ENCODE measurements at places on chromosomes 4 and X. TPM values are rescaled to one million over a fixed set of nuclear protein-coding genes. Genes with fewer than 3 reads are reported as not detected.
A peak's percentile ranks its signal among the peaks of the same experiment; 100 is the strongest.

DNA sequence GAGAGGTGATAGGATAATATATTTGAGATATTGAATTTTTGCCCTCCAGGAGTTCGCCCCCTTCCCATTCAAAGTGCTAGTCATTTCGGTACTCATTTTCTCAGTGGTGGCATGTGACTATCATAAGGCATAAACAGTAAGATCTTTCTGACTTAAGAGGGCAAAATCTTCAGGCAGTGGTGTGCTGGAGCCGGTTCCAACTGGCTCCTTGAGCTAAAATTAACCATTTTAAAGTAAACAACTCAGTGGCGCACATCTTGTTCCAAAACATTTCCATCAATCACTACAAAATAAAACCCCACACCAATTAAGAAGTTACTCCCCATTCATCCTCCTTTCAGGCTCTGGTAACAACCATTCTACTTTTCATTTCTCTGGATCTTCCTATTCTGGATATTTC, 43.3 kb downstream of the LUZP4 start:
- no peak for DNase-seq

DNA sequence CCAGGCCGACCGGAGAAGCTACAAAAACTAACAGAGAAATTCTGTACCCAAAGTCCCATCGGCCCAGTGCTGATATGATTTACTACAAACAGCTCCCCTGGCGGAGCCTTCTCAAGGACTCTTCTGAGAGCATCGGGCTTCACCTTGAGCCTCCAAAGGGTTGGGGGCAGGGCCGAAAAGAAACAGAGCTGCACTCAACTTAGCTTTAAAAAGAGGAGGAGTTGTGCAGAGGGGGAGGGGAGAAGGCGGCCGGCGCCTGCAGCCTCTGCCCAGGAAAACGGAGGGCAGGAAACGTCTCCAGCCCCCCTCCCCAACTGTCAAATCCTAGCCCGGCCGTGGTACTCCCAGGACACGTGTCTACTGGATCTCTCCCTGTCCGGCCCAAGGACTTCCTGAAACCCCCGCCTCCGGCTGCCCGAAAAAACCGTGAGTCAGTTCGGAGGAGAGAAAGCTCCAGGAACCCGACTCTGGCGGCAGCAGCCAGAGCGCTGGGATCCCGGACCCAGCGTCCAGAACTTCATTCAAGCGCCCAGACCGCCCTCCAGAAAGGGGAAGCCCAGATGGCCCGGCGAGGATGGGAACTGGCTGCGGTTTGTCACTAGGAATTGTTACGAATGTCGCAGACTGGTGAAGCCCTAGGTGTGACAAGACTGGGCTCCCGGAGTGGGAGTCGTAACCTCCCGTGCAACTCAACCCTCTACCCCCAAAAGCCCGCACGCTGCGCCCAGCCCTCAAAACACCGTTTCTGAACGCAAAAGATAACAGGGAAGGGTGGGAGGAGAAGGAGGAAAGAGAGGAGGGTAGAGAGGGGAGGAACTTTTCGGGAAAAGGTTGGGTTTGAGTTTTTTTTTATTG, 973 bp downstream of the ADAMTS3 start:
- peak; percentile 94 for DNase-seq

- no peak for DNase-seq
Observed at GRCh38 chr4:137678796-137679195, 146.5 kb upstream of the PCDH18 start.

GRCh38 chr4:152983221-152983620, 47.1 kb downstream of the FHDC1 start:
- peak; percentile 67 for DNase-seq

DNA sequence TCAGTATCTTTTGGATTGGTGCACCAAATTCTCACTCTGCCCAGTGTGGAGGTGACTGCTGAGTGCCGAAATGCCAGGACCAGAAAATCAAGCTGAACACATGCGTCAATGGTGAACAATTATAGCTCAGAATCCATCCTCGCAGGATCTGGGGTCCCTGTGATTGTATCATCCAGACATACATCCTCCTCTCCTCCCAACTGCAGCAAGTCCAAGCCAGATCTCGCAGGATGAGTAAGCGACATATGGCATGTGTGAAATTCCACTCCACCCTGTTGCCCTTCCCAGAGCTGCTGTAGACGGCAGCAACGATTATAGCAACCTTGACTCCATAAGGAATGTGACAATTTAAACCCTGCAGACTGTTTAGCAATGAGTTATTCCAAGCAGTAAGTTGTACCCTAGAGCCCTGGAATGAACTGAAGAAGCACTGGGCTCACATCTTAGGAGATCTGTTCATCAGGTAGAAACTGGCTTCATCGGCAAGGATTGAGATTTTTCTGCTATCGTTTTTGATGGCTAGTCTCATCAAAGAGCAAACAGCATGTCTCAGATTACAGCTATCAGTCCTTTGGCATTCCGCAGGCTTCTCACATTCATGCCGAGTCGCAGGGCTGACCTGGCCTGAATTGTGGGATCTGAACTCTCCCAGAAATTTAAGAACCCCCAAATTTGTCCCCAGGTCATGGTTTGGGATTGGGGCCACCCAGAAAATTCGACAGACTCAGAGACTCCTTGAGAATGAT, 35.5 kb upstream of the SORBS2 start:
- no peak for DNase-seq

GRCh38 chr4:149292425-149293007, 523.1 kb downstream of the IQCM start:
- no peak for DNase-seq

DNA sequence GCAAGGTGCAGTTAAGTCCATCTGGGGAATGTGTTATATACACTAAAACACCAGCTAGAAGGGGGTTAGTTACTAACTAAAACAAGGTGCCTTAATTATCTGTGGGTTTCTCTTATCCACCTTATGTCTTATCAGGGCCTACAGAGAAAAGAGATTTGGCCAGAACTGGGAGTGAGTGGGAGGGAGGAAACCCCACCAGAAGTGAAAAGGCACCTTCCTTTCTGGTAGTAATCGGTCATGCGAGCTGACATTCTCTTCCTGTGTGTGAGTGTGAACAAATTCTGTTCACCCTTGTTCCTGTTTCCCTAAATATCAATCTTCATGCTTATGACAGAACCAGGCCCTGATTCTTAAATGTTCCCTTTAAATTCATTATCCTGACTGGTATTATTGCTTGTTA, 43.5 kb downstream of the SRPX2 start:
- no peak for DNase-seq

- DNase-seq = peak; percentile 36
Observed at GRCh38 chr4:139988863-139989765, 164.9 kb downstream of the MAML3 start.

DNA sequence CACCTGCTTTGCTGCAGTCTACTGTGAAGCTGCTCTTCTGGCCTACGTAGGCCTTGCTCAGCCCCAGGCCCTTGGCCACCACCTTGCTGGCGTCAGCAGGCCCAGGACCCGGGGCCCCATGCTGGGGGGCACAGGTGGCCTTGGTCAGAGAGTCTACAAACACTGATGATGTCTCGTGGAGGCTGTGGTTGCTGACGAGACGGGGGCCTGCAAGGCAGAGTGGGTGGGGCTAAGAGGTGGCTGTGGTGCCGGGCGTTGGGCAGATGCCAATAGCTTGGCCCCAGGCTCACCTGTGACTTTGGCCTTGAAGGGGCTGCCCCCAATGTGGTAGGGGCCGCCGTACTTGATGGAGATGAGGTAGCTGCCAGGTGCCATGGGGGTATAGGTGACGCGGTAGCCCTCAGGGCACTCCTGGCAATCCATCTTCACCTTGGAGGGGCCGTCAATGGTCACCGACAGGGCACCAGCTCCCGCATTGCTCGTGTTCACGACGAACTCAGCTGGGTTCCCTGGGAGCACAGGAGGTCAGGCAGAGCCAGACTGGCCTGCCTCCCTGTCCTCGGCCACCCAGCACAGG, 25.0 kb downstream of the FLNA start:
- no peak for DNase-seq

DNA sequence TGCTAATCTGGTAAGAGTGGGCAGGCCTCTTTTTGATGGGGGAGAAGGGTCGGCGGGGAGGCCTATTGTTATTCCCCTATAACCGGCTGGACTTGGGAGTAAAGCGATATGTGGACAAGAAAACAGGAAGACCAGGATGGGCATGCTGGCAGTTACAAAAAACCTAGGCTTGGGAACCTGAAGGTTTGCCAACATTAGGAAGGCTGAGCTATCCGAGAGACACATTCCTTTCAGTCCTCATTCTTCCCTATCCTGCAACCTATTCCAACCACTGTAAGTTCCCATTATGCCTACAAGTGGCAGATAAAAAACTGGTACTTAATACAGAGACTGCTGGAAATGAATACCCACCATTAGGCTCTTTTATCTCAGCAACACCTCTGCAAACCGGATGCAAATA, 32.4 kb upstream of the CT47C1 start:
- no peak for DNase-seq

- DNase-seq = no peak
Observed at GRCh38 chrX:128439159-128439558, 387.0 kb upstream of the ACTRT1 start.

GRCh38 chr4:48141048-48141447, 7.0 kb upstream of the TXK start:
- no peak for DNase-seq

- DNase-seq = no peak
Observed at GRCh38 chr4:152635851-152636250, 43.9 kb downstream of the TMEM154 start.

DNA sequence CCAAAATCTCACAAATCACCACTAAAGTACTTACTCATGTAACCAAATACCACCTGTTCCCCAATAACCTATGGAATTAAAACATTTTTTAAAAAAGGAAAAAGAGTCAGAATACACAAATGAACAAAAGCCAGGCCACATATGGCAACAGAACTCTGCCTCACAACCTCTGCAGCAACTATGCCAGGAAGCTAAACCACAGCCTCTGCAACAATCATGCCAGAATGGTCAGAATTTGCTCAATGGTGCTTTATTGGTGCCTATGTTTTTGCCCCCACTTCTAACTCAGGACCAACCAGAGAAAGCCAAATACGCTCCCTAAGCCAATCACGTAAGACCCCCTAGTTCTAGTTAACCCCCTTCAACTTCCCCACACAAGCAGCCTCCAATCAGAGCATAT, 69.6 kb downstream of the HOPX start:
- no peak for DNase-seq

GRCh38 chr4:140219567-140219966, 65.6 kb upstream of the MAML3 start:
- no peak for DNase-seq

- DNase-seq = no peak
Observed at GRCh38 chr4:166839615-166840251, 394.6 kb downstream of the SPOCK3 start.

- DNase-seq = no peak
Observed at GRCh38 chr4:70754990-70755688, 33.4 kb downstream of the RUFY3 start.

GRCh38 chrX:39721566-39722279, 376.0 kb downstream of the BCOR start:
- no peak for DNase-seq

- DNase-seq = no peak
Observed at GRCh38 chrX:22060415-22061280, 28.5 kb downstream of the PHEX start.

- DNase-seq = peak; percentile 69
Observed at GRCh38 chrX:9148615-9149399, 114.9 kb upstream of the FAM9B start.

GRCh38 chr4:185637163-185637875, 102.0 kb upstream of the PDLIM3 start:
- DNase-seq = no peak

GRCh38 chr4:181966104-181966551, 277.1 kb upstream of the TENM3 start:
- no peak for DNase-seq

DNA sequence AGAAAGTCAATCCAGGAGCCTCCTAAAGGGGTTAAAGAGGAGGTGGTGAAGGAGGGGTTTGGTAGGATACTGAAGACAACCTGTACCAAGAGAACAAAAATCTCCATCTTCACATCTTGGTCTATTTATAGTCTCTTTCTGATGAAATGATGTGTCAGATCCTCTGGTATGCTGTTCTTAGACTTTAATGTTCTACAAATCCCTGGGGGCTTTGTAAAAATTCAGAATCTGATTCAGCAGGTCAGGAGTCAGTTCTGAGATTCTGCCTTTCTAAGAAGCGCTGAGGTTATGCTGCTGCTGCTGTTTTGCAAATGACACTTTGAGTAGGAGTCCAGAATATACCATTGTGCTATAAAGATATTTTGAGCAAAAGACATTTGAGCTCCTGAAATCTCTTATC, 172.9 kb upstream of the GLRA2 start:
- no peak for DNase-seq

- no peak for DNase-seq
Observed at GRCh38 chrX:152928761-152929400, 31.0 kb downstream of the ZNF185 start.

- no peak for DNase-seq
Observed at GRCh38 chrX:11611161-11611560, 54.6 kb downstream of the ARHGAP6 start.

DNA sequence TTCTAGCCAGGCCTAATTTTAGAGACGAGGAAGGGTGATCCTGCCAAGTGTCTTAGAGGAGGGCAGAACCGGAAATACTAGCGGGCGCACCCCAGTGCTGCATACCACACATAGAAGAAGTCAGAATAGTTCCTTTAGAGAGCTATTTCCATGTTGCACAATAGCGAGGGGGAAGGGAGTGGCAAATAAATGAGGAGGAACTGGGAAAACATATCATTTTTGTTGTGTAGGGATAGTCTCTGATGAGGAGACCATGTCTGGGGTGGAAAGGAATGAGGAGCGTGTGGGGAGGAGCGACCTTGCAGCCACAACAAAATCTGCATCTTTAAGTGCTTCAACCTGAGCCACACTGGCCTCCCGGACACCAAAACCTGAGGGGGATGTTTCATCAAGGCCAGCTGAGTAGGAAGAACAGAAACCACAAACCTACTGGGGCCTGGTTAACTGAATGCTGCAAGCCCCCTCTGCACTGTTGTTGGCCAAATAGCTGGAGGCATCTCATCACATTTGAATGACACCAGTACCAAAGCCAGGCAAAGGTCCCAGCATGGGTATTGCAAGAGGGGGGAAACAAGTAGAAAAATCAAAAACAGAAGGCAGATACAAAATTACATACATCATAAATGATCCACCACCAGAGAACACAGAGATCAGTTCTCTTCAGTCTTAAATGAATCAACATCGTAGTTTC, 26.7 kb upstream of the C1QTNF7 start:
- DNase-seq = no peak

DNA sequence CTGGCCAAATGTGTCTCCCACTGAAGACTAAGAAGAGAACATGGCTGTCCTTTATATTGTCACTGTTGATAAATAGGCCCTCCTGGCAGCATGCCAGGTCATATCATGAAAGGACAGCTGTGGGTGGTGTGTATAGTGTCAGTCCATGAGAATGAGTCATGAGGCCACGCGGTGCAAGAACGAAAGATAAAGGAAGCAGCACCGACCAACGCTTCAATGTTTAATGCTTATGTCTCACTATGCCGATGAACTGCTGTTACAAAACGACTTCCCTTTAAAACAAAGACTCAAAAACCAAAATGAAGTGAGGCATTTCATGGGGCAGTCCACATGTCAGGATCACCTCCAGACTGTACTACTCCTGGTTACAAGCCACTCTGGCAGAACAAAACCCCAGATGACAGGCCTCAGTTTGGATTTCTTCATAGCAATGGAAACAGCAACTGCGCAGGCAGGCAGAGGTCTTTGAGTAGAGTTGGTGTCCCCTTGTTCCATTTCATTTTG, 5.2 kb upstream of the TCEANC start:
- no peak for DNase-seq

The SYNPO2 gene
- 1.1 TPM for total RNA-seq

The IL2 gene
- not detected for total RNA-seq

The MAGEA8 gene
- not detected for total RNA-seq

The YY2 gene
- total RNA-seq = 1.8 TPM

The NKX3-2 gene
- total RNA-seq = 1.9 TPM

The WNK3 gene
- total RNA-seq = 22.8 TPM

The NIPAL1 gene
- total RNA-seq = 13.1 TPM

The DAPP1 gene
- not detected for total RNA-seq

The MAP3K15 gene
- total RNA-seq = 1.3 TPM

The MAGEC3 gene
- total RNA-seq = not detected
